ENCODE measurements at places on chromosomes 5 and 9.

GRCh38 chr5:172049226-172049796, 42.9 kb upstream of the FBXW11 start:
- no peak for DNase-seq

- no peak for DNase-seq
Observed at GRCh38 chr5:53319315-53319714, 161.1 kb upstream of the FST start.

GRCh38 chr5:57032151-57032551, 80.2 kb upstream of the MIER3 start:
- DNase-seq = no peak

DNA sequence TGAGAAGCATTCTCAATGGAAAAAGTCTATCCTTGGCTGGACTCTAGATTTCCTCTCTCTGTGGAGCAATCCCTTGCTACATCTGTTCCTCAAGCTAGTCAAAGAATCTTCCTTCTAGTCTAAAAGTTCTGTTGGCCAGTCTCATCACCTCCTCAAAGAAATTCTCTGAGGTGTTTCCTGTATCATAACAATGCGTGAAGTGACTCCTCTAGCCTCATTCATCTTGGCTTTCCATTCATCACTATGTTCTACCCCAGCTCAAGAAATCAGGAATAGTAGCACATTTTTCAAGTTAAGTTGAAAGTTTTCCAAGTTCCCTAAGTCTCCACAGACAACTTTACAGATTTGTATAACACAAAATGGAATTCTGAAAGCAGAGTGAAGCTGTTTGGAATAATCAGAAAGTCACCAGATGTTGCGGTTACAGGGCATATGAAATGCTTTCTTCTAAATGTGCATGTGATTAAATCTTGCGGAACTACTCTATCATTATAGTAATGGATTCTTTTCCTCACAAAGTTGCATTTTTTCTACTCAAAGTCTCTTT, 176.6 kb upstream of the FREM1 start:
- DNase-seq = no peak

GRCh38 chr5:72529383-72529782, 22.2 kb upstream of the ZNF366 start:
- no peak for DNase-seq

GRCh38 chr5:171846323-171846722, 60.7 kb downstream of the SMIM23 start:
- DNase-seq = no peak

DNA sequence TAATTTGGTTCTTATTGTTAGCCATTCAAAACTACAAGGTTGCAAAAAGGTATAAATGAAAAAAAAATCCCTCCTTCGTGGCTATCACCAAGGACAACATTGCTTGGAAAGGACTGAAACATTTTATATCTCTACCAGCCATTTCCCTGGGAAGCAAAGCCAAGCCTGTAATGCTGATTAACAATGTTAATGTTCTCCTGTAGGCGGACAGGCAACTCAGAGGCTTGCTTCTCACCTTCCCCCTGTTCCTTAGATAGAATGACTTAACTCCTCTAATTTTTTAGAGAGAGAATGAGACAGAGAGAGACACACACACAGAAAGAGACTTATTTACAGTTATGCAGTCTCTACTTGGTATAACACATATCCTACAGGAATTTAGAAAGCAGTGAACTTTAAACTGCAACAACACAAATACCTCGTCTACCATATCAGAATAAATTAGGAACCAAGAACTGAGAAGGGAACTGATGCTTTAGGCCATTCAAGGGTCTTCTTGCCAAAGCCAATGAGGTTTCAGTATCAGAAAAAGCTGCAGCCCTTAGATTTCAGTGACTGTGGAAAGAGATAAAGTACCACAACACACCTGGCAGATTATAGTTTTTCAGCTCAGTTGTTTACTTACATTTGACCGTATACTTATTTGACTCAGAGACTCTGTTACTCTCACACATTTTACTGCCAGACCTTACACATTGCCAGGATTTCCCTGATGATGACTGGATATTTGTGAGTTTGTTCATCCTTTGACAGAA, 20.9 kb upstream of the MAN2A1 start:
- DNase-seq = no peak

GRCh38 chr9:75130621-75131230, 42.4 kb downstream of the OSTF1 start:
- DNase-seq = no peak

DNA sequence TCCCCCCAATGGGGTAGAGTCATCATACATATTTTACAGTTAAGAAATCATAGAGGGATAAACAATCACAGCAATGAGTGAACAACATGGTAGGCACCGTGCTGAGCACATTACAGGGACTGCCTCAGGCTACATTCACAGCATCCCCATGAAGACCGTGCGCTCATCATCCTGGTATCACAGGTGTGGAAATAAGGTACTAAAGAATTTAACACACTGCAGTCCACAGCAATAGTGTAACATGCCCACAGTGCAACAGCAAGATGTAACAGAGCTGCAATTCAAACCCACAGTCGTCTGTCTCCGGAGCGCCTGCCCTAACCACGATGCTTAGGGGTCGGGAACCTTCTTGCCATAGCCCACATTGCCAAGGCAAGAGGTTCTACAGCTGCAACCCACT, 5.6 kb downstream of the SLIT3 start:
- DNase-seq = no peak

DNA sequence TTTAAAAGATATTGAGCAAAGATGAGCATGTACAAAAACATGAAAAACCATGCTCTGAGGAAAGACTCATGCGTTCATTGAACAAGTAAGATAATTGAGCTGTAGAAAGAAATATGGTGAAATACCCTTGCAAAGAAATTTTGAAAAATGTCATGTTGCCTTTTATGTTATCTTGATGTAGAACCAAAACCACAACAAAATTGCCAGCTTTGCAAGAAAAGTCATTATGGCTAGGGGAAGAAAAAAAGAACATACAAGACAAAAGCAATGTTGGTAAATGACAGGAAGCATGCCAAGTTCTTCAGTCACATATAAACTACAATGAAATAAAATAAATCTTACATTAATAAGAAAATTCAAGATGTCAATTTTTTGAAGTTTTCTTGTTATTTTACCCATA, 368.0 kb downstream of the IRX1 start:
- no peak for DNase-seq

DNA sequence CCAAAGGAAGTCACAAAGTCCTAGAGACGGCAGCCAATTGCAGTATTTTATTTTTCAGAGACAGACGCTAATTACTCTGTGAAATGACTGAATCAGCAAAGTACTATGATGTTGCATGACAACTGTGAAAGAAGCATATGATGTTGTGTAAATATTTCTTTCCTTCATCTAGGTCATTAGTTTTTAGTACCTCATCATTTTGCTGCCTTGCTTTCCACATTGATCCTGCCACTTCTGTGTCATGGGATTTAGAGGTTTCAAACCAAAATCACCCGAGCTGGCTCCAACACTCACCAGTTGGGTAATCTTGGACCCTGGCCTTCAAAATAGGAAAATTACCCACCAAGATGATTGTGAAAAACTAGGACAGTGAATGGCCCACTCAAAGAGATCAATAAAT, 585.2 kb downstream of the ACTL7B start:
- DNase-seq = no peak

GRCh38 chr9:122821278-122821943, 7.0 kb downstream of the PDCL start:
- no peak for DNase-seq

DNA sequence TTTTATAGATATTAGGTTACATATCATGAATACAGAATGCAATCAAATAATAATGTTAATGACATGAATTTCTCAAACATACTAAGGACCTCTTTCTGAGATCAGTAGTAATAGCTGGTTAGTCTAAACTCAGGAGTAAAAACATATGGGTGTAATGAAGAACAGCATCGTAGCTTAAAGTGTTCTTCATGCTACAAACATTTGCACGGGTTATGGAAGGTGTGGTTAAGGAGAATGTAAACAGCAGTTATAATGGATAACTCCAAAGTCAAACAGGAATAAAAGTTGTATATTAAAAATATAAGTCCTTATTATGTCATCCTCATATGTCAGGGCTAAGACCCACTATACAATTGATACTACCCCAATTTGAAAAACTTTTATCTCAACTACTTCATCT, 112.5 kb downstream of the RICTOR start:
- no peak for DNase-seq

GRCh38 chr9:94936419-94936818, 209.9 kb downstream of the AOPEP start:
- no peak for DNase-seq

DNA sequence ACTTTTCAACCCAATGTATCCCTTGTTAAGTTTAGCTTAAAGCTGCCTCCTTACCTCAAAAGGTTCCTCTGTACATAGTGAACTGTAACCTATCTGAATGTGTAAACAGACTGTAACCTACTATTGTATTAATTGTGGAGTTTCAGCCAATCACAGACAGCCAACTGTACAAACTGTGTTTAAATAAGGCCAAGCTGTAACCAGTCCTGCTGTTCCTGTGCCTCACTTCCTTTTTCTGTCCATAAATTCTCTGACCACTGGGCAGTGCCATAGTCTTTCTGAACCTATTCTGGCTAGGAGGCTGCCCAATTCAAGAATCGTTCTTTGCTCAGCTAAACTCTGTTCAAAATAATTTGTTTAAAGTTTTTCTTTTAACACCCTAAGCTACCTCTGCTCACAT, 74.7 kb upstream of the DAPK1 start:
- no peak for DNase-seq

DNA sequence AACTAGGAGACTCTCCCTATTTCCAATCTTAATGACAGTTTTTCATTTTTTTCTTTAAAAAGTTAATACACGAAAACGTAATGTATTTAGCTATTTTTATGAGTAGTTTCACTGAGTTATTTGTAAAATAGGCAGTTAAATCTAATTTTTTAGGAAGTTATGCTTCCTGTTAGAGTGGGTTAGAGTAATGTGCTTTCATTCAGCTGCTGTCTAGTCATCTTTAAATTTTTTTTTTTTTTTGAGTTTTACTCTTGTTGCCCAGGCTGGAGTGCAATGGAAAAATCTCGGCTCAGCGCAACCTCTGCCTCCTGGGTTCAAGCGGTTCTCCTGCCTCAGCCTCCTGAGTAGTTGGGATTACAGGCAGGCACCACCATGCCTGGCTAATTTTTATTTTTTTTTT, 34.0 kb downstream of the CDC42SE2 start:
- DNase-seq = no peak

DNA sequence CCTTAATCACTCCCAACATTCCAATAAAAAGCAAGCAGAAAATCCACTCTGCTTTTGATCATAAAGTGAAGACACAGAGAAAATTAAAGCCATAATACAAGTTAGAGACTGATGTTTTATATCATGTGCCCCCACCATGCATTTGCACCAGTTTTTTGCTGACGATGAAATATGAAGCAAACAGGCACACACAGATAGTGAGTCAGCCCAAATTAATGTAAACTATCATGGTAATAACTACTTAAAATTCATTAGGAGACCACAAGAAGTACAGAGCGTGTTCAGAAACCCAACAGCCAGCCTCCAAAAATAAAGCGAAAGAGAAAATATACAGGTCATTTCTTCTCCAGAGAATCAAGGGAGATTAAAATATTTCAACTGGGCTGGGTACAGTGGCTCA, 46.4 kb upstream of the KDM4C start:
- DNase-seq = no peak

DNA sequence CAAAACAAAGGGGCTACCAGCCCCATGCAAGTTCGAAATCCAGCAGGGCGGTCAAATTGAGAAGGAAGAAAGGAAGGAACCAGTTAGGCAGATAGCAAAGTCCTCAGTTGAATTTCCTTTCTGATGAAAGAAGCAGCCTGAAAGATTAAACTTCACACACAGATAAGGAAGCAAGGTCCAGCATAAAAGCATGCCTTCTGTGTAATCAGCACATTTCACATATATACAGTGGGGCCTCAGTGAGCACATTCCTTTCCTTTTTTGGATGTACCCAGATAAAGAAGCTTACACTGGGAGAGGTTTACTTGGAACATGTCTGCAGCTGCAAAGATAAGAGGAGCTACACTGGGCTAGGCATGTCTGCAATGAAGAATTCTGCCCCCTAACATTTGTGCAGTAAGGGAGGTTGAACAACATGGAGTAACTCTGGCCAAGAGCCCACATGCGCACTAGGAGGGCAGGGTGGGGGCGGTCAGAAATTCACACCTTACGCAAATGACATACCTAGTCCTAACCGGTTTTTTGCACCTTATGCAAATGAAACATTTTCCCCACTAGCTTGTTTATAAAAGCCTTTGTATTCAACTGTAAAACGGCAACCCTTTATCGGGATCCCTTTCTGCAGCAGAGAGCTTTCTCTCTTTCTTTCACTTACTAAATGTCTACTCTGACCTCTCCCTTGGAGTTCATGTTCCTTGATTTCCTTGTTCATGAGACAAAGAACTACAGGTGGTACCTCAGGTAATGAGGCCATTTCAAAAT, 149.7 kb upstream of the FBXL17 start:
- no peak for DNase-seq

- no peak for DNase-seq
Observed at GRCh38 chr5:58197875-58198274, 262.0 kb downstream of the PLK2 start.

DNA sequence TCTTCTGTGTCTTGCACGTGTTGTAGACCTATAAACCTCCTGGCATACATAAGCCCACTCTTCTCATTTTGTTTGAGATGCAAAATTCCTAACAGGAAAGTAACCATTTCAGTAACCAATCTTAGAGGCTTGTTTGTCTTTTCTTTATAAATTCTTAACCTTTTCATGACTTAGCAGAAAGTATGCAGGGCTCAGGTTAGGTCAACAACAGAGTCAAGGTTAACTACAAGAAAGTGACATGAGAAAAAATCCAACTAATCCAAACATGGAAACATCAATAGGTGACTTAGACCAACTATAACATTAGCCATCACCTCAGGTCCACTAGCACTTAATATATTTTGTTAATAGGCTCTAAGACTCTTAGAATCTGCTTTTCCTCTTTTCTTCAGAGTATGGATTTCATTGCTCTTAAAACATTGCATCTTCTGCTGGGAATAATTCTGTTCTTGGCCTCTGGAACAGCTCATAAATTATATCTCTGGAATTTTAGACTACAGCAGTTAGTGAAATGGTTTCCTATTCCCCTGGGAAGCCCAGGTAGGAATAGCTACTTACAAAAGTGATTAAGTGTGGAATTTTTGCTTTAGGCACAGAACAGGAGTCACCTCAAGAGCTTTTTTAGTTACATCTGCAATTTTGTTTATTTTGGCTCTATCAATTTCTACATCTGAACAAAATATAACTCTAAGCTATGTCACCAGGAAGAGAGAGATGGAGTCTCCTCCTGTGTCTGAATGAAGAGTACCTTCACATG, 155.3 kb upstream of the ANKRD55 start:
- DNase-seq = no peak

- DNase-seq = no peak
Observed at GRCh38 chr5:177378884-177379883, 5.0 kb upstream of the SLC34A1 start.

DNA sequence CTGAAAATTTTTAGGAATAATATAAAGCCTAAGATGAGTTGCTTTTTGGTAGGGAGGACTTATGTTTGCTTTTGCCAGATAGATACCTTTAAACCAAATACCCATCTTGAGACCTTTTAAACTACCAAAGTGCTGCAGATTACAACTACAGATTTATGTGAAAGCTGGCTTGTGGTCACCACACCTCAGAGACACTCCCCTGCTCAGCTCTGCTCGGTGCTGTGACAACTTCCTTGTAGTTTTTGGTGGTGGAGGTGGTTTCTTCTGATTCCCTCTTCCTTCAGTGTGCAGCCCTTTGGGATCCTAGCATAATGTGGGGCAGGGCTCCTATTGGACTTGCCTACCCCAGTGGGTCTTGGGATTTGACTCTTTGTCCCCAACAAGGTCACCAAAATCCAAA, 29.2 kb downstream of the GARNL3 start:
- DNase-seq = no peak

All from effector CD8-positive, alpha-beta T cell (primary cell).